ENCODE measurements at places on chromosomes 5 and 9.

- DNase-seq = no peak
These were observed 165.2 kb downstream of the NR2F1-AS1 start for GRCh38 chr5:93415819-93416218.

- DNase-seq = no peak
These were observed 157.8 kb downstream of the TLE1 start for GRCh38 chr9:81531511-81531910.

- no peak for DNase-seq
These were observed 42.0 kb downstream of the SREK1 start for GRCh38 chr5:66186108-66186507.

DNA sequence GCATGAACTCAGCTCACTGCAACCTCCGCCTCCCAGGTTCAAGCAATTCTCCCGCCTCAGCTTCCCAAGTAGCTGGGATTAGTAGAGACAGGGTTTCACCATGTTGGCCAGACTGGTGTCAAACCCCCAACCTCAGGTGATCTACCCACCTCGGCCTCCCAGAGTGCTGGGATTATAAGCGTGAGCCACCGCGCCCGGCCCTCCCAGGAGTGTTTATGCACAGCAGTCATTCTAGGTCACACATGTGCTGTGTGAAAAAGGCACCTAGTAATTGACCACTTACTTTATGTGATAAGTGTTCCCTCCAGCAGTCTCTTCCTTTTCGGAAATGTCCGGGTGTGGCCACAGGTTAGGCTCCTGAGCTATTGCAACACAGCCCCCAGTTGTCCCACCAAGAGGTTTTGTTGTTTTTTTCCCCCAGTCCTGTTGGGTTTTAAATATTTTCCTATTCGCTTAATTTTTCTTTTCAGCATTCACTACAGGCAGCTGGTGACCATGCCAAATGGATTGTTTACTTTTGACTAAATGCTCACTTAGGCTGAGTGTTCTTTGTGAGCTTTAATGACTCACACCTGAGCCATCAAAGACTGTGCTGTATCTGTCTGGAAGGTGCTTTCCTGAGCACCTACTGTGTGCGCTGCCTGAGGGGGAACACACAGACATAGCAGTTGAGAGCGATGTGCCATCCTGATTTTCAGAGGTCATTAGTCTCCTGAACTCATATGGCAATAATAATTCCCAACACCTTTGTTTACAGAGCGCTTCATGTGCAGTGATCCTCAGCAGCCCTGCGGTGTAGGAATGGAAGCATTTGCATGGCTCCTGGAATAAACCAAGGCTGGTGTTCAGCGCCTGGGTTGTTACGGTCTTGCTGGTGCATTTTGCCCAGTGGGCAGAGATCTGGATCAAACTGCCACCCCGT, 94.3 kb downstream of the MVB12B start:
- no peak for DNase-seq

GRCh38 chr9:136684799-136685198, 2.5 kb downstream of the AGPAT2 start:
- no peak for DNase-seq
